NCI-H345 (cell line): ENCODE measurements at places on chromosomes 6 and 20.

DNA sequence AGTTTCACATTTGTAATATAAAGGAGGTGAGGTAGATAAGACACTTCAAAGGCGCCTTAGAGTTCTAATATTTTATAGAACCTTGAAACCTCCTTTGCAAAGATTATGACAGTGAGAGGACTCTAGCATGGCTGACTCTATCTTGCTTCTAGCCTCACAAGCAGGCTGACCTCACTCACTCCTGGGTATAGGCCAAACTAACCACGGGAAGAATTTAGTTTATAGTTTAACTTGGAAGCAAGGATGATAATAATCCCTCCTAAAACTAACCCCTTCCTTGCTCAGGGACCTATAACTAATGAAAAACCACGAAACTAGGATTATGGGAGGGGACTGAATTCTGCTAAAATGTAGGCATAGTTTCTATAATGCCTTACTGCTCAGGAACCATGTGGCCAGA, 84.3 kb downstream of the FILIP1 start:
- no peak for DNase-seq

- DNase-seq = no peak
Observed at GRCh38 chr6:162315291-162315690, 412.3 kb downstream of the PRKN start.

DNA sequence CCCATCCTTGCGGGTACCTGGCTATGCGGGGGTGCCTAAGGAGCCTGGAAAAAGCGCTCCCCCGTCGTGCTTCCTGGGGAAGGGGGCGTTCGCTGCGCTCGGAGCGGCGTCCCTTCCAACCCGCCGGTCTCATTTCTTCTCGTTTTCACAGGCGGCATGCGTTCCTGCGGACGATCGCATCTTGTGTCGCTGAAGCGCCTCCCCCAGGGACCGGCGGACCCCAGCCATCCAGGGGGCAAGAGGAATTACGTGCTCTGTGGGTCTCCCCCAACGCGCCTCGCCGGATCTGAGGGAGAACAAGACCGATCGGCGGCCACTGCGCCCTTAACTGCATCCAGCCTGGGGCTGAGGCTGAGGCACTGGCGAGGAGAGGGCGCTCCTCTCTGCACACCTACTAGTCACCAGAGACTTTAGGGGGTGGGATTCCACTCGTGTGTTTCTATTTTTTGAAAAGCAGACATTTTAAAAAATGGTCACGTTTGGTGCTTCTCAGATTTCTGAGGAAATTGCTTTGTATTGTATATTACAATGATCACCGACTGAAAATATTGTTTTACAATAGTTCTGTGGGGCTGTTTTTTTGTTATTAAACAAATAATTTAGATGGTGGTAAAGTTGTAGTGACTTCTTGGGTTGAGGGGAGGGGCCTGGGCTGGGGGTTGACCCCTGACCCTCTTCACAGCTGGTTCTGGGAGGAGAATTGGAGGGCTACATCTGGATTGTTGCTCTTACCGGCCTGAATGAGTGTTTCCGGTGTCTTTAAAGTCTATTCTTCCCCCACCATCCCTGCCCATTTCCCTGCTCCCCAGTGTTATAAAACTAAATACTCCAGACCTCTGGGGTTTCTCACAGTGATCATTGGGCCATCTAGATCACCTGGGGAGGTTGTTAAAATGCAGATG, 1.1 kb downstream of the ID1 start:
- DNase-seq = peak; percentile 47

- no peak for DNase-seq
Observed at GRCh38 chr20:60990643-60991042, 261.4 kb upstream of the CDH4 start.

- DNase-seq = no peak
Observed at GRCh38 chr6:101478891-101479290, 85.4 kb downstream of the GRIK2 start.

DNA sequence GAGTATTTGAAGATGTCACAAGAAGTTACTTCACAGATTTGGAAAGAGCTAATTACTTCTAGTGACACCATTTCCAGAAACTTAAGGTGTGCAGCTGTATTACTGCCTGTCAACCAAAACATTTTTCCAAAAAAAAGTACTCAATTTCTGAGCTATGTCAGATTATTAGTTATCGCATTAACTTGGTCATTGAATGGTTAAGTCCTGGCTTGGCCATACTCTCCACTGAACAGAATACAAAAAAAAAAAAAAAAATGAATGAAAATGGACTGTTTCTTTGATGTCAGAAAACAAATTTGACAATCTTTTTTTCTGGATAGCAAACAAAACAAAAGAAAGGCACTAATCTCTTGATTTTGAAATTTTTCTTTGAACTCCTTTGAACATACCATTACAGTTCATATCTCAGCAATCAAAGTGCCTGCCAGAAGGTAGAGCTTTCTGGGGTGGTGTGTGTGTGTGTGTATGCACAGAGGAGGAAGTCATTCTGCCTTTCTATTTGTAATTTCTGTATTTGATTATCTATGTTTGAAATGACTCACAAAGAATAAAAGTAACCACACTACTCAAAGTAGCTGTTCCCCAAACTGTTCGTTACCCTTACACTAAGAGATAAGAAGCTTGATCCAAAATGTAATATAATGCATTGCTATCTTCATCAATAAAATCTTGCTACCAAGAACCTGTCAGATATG, 210.8 kb upstream of the FUT9 start:
- no peak for DNase-seq

DNA sequence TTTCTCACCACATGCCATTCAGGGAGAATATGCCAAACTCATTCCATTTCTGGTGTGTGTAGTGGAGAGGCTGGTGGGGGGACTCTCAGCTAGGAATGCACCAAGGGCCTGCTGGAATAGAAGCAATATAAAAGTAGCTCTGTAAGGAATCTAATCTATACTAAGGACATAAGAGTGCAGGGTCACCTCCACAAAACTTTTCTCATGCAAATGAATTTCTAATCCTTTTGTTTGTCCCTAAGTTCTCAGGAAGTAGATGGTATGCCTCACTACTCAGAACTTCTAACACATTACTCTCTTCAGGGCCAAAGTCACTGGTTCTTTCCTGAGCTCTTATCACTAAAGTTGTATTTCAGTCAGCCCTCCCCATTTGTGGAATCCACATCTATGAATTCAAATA, 427.2 kb downstream of the C6orf118 start:
- no peak for DNase-seq

DNA sequence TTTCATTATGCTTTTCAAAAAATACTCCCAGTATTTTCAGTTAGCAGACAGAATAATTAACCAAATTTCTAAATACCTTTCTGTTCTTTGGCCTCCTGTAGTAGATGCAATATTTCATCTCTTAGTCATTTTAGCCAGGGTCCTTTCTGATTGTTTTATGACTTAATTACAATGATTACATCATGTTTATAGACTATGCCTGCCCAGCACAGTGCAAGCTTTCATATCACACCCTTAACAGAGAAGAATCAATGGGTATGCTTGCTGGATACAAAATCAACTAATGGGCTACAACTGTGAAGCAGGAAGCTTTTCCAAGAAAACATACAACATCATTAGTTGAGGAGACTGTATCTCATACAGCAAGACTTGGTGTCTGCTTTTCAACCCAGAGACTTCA, 119.8 kb upstream of the NRSN1 start:
- DNase-seq = no peak

DNA sequence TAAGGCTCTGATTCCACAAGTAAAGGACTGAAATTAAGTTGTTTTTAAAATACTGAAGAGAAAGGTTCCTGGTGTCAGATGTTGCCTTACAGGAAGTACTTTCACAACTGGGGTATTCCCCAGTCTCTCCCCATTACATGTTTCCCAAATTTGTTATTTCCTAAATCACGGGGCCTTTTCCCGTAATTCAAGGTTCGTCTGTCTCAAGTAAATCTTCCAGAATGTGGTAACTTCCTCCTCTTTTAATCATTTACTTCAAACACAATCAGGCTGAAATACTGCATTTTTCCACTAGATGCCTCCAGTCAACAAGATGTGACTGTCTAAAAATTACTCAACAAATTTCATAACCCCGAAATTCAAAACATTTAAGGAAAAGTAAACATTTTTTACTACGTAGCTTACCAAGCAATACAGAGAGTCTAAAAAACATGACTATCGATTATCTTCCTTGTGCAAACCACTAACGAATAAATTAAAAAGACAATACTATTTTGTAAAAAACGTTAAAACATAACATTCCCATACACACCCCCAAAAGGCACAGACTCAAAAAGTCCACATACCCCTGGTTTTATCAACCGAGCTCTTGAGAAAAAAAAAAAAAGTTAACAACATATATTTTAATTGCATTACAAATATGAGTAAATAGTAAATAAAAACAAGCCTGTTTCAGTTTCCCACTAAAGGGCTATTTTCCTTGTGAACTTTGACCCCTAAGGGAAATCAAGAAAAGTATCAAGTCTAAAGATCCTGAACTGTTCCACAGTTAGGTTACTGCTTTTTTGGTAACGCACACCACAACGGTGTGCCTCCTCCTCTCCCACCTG, 1.7 kb downstream of the SOD2 start:
- peak; percentile 8 for DNase-seq

- peak; percentile 56 for DNase-seq
Observed at GRCh38 chr6:35754452-35755277, 17.8 kb downstream of the ARMC12 start.

DNA sequence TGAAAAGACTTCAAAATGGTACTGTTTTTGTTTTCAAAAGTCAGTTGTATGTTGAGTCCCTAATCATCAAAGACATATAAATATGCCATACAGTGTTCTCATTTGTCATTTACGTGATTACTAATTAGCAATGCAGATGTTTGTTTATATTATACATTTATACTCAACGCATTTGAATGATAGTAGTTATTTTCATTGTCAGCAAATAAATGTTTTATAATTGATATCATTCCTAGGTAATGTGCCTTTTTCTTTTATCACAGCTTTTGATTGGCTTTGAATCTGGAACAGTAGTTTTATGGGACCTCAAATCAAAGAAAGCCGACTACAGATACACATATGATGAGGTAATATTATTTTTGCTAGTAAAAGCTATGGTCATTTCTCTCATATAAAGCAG, 62.6 kb downstream of the STXBP5 start:
- no peak for DNase-seq

DNA sequence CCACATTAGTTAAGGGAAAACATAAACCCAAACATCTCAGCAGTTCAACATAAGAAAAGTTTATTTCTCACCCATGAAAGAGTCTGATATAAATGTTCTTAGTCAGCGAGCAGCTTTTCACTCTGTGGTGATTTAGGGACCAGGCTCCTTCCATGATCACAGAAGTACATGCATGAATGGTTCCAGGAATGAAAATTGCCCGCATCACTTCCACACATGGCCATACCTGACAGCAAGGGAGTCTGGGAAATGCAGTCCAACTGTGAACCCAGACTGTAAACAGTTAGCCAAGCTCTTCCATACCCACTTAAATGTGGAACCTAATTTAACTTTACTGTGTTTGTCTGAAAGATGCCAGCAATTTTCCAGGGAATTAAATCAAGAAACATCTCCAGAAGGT, 353.9 kb downstream of the HACE1 start:
- DNase-seq = peak; percentile 11

GRCh38 chr20:17905544-17905943, 63.0 kb downstream of the SNX5 start:
- no peak for DNase-seq

DNA sequence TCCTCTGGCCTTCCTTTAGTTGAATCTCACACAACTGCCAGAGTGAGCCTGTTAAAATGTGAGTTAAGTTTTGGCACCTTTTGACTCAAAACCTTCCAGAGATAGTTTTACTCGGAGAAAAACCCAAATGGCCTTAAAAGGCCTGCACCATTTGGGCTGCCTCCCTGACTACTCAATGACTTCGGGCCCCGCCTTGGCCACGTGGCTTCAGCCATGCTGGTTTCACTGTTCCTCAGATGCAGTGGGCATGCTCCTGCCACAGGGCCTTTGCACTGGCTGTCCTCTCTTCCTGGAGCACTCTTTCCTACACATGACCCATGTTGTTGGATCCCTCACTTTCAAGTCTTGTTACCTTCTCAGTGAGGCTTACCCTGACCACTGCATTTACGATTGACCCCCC, 18.3 kb downstream of the VEGFA start:
- no peak for DNase-seq

GRCh38 chr6:20234136-20234535, 21.9 kb upstream of the MBOAT1 start:
- no peak for DNase-seq

DNA sequence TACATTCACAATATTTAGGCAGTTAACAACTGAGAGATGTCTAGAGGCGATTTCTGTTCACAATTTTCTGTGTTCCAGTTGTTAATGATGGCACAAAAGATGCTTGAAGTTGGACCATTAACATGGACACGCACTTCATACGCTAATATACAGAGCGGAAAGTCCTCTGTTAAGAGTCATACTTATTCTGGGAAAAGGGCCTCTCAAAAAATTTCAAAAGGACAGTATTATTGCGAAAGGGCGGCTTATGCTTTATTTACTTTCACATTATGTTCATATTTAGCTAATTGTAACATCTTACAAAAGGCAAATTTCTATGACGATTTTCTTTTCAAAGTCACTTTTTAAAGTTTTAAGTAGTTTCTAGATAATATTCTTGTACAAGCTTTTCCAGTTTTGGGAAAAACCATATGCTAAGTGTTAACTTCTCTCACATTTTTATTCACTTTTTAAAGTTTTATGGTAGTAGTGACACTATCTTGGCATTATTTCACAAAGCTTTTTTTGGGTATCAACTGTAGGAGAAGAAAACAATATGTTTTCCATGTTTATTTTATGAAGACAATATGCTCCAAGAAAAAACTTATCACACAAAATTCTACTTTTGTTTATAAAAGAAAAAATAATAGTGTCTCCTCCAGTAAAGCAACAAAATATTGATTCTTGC, 62.3 kb downstream of the MAP7 start:
- no peak for DNase-seq

DNA sequence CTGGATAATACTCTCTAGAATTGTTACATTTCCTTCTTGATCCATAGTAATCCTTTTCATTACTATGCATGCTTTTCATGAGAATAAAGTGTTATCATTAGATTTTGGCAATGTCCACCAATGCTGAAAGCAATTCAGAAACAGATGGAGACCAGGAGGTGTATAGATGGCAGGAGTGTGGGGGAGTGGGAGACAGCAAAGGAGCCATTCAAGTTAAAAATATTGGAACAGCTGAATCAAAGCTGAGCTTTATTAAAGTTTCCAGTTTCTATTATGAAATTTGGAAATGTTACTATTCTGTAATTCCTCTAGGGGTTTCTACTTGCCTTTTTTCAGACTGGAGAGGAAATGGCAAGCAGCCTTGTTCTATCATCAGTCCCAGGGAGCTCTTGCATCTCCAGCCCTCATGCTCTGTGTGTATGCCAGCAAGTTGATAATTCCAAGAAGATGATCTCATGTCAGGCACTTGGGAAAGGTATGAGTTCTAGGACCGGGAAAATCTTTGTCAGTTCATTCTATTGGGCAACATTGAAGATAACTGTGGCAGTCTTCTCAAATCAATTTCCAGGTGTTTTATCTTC, 228.0 kb downstream of the CD109 start:
- no peak for DNase-seq

DNA sequence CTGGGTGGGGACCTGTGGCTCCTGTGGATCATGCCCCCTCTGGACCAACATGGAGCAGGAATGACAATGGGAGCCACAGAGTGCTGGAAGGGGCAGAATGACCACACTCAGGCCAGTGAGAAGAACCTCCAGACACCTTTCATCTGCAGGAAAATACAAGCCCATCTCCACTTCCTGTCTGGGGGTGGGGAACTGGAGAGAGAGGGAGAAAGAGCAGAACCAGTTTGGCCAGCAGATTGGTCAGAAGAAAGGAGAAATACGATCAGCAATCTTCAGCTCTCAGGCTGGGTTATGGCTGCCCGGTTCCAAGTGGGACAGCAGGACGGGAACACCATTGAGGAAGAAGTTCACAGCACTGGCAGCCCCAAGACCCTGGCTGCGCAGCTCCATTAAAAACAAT, 37.0 kb downstream of the BMP7 start:
- no peak for DNase-seq
